ENCODE measurements at places on chromosomes 5 and 9. TPM values are rescaled to one million over a fixed set of nuclear protein-coding genes. Genes with fewer than 3 reads are reported as not detected.

Gene PTGS1
- not detected for total RNA-seq

Gene SLC6A19
- not detected for total RNA-seq

DNA sequence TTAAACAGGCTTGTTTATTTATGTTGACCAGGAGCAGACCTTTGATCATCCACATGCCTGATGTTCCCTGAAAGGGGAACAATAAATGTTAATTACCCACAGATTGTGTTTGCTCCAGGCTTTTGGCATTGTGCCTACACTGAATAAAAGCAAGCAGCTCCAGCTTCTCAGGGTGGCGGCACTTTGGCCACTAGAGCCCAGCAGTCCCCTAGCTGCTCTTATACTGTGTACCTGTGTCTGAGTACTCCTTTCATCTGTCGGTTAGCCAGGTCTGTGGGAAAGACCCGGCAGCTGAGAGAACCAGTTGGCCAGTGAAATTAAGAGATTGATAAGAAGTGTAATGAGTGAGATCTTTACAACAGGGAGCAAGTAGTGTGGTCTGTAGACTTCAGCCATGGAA is 254.8 kb upstream of the FTMT start:
- DNase-seq = no peak

DNA sequence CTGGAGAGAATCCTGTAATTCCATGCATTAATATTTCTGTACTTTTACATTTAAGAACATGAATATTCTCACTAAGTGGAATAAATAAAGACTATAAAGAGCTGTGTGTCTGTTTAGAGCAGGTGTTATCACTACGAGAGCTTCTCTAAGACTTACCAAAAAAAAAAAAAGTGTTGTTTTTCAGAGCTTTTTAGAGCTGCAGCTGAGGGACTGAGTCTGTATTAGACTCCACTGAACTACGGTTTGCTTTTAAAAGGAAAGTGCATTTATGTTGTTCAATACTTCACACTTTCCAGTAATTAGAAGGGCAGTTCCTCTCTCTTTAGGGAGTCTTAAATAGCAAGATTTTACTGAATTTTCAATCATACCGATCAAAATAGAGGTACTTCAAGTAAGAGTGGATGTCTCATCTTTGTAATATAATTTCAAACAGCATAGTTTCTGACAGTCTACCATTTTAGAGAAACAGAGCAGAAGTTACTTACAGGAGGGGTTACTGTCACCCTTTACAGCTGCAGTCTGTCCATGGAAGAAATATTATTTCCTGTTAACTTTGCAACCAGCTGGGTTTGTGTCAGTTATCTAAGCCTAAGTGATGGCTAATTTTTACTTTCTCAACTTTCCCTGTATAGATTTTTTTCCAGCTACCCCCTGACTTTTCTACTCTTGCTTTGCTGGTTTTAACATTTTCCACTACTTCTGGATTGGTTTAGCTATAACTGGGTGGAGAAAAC is 2.4 kb downstream of the SYK start:
- no peak for DNase-seq

DNA sequence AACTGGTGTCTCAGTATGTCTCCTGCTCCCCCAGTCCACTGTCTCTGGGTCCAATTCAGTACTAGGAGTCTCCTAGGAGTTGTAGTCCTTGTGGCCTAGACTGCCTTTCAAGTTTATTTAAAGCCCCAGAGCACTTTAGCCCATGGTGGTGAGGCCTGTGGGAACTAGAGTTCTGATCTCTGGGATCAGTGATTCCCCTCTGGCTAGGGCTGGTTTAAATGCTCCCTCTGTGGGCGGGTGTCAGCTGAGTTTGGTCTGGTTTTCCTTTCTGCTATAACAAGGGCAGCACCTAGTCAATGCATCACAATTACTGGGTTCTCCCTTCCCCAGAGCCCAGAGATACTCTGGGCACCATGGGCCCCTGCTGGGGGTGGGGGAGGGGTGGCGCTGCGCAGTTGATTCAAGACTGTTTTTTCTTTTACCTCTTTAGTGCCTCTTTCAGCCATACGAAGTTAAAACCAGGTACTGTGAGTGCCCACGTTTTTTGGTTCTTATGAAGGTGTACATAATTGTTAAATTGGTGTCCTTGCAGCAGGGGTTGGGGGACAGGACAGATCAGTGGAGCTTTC is 9.3 kb upstream of the SLC36A3 start:
- no peak for DNase-seq

GRCh38 chr5:61020415-61020814 is 75.4 kb downstream of the NDUFAF2 start:
- no peak for DNase-seq

All from activated CD4-positive, alpha-beta T cell treated with anti-CD3 and anti-CD28 coated beads, Interleukin-2, amount 10 ng/mL, durations not matched to agents 7 days and 5 days (primary cell).